ENCODE measurements at places on chromosomes 13 and 19.

GRCh38 chr19:50490411-50490811 is 13.8 kb upstream of the GARIN5A start:
- DNase-seq: no peak

DNA sequence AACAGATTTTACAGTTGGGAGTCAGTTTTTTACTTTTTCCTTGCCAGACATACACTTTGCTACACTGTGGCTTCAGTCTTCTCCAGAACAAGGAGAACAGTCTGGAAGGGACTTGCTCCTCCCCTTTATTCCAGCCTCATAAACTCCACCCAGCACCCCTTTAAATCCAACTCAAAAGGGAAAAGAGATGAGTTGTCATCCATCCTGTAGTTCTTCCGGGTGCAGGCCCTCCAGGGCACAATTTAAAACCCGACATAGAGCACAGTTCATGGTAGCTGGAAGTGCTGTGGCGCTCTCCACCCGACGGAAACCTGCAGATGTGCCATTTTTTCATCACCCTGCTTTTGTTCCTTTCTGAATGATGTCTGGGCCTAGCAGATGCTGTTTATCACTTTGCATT is 98.9 kb downstream of the ZAR1L start:
- DNase-seq: no peak

GRCh38 chr13:90640976-90641375 is 706.5 kb upstream of the MIR17HG start:
- no peak for DNase-seq

- no peak for DNase-seq
These were observed 51.1 kb downstream of the TNFRSF19 start for GRCh38 chr13:23621316-23621645.

DNA sequence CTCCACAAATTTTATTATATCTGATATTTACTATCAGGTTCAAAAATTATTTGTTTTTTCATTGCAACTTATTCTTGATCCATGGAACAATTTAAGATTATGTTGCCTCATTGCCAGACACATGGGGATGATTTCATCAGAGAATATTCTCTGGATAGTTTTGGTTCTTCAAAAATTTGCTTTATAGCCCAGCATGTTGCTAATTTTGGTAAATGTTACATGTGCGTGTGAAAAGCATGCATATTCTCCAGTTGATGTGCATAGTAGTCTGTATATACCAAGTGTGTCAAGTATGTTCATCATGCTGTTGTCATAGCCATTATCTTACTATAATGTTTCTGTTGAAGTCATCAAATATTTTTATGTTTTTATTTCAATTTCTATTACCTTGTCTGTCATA is 122.3 kb downstream of the RFC3 start:
- DNase-seq: no peak

DNA sequence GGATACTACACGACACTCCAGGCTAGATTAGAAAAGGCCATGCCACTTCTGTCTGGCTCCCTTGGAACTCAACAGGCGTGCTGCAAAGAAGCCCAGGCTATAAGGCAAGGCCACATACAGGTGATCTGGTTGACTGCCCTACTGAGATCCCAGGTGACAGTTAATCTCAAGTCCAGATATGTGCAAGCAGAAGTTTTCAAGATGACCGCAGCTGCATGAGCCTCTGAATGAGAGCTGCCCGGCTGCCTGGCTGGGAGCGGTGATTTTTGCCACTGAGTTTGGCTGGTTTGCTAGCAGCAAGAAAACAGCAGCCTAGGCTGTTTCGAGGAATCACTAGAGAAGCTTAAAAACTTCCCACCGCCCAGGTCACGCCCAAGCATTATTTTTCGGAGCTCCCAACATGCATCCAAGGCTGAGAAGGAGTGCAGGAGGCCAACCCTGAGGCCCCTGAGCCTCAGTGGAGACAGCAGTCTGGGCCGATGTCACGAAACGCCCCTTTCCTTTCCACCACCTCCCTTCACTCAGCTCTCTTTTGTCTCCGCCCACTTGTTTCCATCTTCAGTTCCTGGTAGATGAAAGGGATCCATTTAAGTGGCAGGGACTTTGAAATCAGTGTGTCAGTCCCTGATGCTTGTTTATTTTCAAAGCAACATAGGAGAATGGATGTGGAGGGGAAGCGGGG is 14.0 kb upstream of the URI1 start:
- no peak for DNase-seq
